Progenitor cell of endocrine pancreas (in vitro differentiated cells): ENCODE measurements at places on chromosomes 4 and X. TPM values are rescaled to one million over a fixed set of nuclear protein-coding genes. Genes with fewer than 3 reads are reported as not detected.

- H3K27ac ChIP-seq, result no peak overlapping the region
- no peaks in the 10 kb centered on the region for H3K27me3 ChIP-seq
- no peak for DNase-seq
- H3K4me3 ChIP-seq, result no peak overlapping the region
- H3K4me1 ChIP-seq, result peaks cover 4% of the 10 kb centered on the region
Measured at GRCh38 chrX:96843566-96843965, 40.1 kb upstream of the RPA4 start.

GRCh38 chr4:40246011-40246900 lies 49.4 kb downstream of the RHOH start:
- H3K27me3 ChIP-seq, result no peaks in the 10 kb centered on the region
- H3K36me3 ChIP-seq, result no peaks in the 10 kb centered on the region
- H3K4me3 ChIP-seq, result no peak overlapping the region
- H3K27ac ChIP-seq, result peak overlapping the region; percentile 5
- peaks cover 1% of the 10 kb centered on the region for H3K4me1 ChIP-seq
- DNase-seq, result no peak

DNA sequence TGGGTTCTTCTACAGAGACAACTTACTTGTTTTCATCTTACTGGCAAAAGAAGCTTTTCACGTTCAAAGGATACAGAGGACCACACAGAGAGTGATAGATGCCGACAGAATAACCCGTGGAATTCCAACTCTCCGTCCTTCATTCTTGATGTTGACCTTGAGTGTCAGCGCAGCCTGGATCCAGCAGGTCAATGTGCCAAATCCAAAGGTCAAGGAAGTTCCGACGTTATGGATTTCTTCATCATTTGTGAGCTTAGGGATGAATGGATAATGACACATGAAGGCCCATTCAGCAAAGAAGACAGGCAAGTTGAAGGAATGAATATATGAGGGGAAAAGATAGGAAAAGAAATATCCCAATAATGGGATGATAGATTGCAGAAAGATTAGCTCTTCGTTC lies 59.6 kb downstream of the ENOPH1 start:
- H3K4me1 ChIP-seq, result no peaks in the 10 kb centered on the region
- DNase-seq, result no peak
- peaks cover 2% of the 10 kb centered on the region for H3K36me3 ChIP-seq

DNA sequence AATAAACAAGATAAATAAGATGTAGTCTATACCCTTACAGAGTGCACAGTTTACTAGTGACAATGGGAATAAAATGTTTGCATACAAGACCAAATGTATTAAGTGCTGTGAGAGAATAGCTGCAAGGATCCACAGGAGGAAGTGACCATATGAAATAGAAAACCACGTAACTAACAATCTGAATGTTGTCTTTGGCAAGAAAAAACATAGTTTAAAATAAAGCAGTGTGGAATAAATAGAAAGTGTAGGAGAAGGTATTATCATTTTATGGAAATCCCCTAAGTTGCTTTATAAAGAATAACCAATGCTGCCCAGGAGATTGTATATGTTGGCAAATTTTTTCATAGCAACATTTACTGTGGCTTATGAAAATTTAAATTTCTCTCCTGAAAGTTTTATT lies 116.1 kb downstream of the PCDH7 start:
- H3K4me1 ChIP-seq, result peaks cover 30% of the 10 kb centered on the region
- no peaks in the 10 kb centered on the region for H3K36me3 ChIP-seq
- no peak overlapping the region for H3K4me3 ChIP-seq
- DNase-seq, result no peak

- H3K36me3 ChIP-seq, result no peaks in the 10 kb centered on the region
- peaks cover 8% of the 10 kb centered on the region for H3K4me1 ChIP-seq
- no peak overlapping the region for H3K4me3 ChIP-seq
- H3K27ac ChIP-seq, result no peak overlapping the region
- DNase-seq, result no peak
Measured at GRCh38 chr4:150002561-150002960, 75.7 kb upstream of the DCLK2 start.

DNA sequence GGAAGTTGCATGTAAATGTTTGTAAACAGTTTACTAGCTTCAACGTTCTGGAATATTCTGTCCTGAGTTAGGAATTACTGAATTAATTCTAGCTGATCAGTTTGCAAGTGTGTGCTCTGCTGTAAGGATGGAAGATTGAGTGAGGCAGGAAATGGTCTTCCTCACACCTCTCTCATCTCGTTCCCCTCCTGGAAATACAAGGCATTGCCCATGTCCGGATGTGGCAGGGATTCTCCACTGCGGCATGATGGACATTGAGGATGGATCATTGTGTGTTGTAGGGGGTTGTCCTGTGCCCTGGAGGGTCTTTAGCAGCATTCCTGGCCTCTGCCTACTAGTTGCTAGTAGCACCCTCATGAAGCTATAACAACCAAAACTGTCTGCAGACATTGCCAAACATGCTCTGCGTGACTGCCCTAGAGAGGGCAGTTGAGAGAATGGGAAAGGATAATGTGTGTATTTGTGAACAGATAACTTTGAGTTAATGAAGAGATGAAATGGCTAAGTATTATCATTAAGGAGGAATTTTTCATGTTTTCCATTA lies 12.6 kb downstream of the CA5B start:
- H3K4me3 ChIP-seq, result no peak overlapping the region
- peaks cover 5% of the 10 kb centered on the region for H3K36me3 ChIP-seq
- DNase-seq, result no peak
- peaks cover 30% of the 10 kb centered on the region for H3K4me1 ChIP-seq
- H3K27ac ChIP-seq, result peak overlapping the region; percentile 44

DNA sequence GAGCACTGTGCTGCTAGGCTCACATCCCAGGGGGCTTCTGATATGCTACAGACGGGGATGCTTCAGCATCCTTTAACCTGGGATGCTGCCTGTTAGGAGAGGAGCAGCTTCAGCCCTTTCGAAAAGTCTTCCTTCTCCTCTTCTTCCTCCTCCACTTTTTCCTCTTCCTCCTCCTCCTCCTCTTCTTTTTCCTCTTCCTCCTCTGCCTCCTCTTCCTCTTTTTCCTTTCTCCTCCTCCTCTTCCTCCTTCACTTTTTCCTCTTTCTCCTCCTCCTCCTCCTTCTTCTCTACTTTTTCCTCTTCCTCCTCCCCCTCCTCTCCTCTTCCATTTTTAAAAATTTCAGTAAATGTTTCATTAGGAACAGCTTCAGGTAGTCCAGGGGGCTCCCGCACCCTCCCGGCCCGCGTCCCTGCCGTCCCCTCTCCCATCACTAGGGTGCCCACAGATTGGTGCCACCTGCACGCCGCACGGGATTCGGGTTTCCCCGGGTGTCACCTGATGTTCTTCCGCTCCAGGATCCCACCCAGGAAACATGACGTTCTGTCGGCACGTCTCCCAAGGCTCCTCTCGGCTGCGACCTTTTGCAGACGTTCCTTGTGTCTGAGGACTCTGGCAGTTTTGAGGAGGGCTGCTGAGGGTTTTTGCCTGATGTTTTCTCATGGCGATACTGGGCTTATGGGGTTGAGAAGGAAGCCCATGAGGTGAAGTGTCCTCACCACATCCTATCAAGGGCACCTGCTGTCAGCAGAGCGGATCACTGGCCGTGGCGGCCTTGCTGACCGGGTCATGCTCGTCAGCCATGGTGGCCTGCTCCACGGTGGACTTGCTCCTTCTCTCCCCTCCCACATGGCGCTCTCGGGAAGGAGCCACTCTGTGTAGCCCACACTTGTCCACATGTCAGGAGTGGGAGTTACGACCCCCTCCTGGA lies 83.4 kb upstream of the AFAP1 start:
- H3K4me3 ChIP-seq, result no peak overlapping the region
- no peak overlapping the region for H3K27ac ChIP-seq
- DNase-seq, result no peak
- peaks cover 3% of the 10 kb centered on the region for H3K4me1 ChIP-seq
- H3K27me3 ChIP-seq, result peaks cover 31% of the 10 kb centered on the region

GRCh38 chrX:106987488-106987887 lies 12.5 kb downstream of the MORC4 start:
- H3K4me1 ChIP-seq, result no peaks in the 10 kb centered on the region
- H3K36me3 ChIP-seq, result peaks cover 7% of the 10 kb centered on the region
- H3K27ac ChIP-seq, result no peak overlapping the region
- H3K4me3 ChIP-seq, result no peak overlapping the region

DNA sequence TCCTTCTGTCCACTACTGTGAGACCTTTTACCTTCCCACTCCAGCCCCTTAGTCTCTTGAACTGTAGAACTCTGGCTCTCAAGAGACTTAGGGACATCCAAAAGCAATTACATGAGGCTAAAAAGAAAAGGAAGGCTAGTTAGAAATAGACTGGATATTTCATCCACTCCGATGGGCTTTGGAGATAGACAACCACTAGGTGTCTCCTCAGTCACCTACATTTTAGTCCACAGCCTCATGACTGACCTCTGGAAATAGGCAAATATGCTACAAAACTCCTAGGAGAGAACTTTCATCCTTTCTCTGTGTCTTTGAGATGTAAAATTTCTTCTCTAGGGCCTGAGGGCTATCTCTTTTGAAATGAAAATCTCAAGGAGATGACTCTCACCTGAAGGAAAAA lies 45.1 kb upstream of the LAMP2 start:
- peaks cover 4% of the 10 kb centered on the region for H3K36me3 ChIP-seq
- no peaks in the 10 kb centered on the region for H3K27me3 ChIP-seq
- no peak overlapping the region for H3K4me3 ChIP-seq
- H3K4me1 ChIP-seq, result peaks cover 12% of the 10 kb centered on the region

- peak overlapping the region; percentile 71 for H3K27ac ChIP-seq
- peak overlapping the region; percentile 77 for H3K4me3 ChIP-seq
- H3K27me3 ChIP-seq, result peaks cover 57% of the 10 kb centered on the region
- no peaks in the 10 kb centered on the region for H3K36me3 ChIP-seq
- peaks cover 5% of the 10 kb centered on the region for H3K4me1 ChIP-seq
Measured at GRCh38 chr4:150079081-150079581, 886 bp downstream of the DCLK2 start.

GRCh38 chrX:124230655-124231450 lies 101.6 kb upstream of the TEX13D start:
- no peak for DNase-seq
- no peak overlapping the region for H3K4me3 ChIP-seq
- H3K36me3 ChIP-seq, result no peaks in the 10 kb centered on the region
- peaks cover 4% of the 10 kb centered on the region for H3K27me3 ChIP-seq
- H3K27ac ChIP-seq, result no peak overlapping the region

The WDR13 gene
- 103 and 112 TPM in 2 replicates for total RNA-seq

The HERC5 gene
- total RNA-seq, result 2.6 and 3.5 TPM in 2 replicates

The RPS3A gene
- total RNA-seq, result 2,102 and 2,191 TPM in 2 replicates

The RTL9 gene
- 1.4 and 1.5 TPM in 2 replicates for total RNA-seq

The FANCB gene
- 6.6 and 8.0 TPM in 2 replicates for total RNA-seq

The ARHGEF9 gene
- 20.4 and 20.9 TPM in 2 replicates for total RNA-seq

The GAGE12J gene
- not detected in 2 replicates for total RNA-seq

The NIPAL1 gene
- total RNA-seq, result 17.6 and 21.1 TPM in 2 replicates

The GUCY1A1 gene
- 4.0 and 4.7 TPM in 2 replicates for total RNA-seq

The ABCG2 gene
- total RNA-seq, result 2.3 and 2.6 TPM in 2 replicates

The OPN1LW gene
- not detected in 2 replicates for total RNA-seq

The GDPD2 gene
- 2.3 and 2.8 TPM in 2 replicates for total RNA-seq

The STARD8 gene
- 0.60 and 1.00 TPM in 2 replicates for total RNA-seq

The ETNPPL gene
- 0.22 and 1.1 TPM in 2 replicates for total RNA-seq

The ADGRA3 gene
- total RNA-seq, result 127 and 145 TPM in 2 replicates

The ZBED1 gene
- 57.5 and 59.6 TPM in 2 replicates for total RNA-seq

The HPGDS gene
- not detected in 2 replicates for total RNA-seq
